ENCODE measurements at places on chromosomes 2 and 18.

DNA sequence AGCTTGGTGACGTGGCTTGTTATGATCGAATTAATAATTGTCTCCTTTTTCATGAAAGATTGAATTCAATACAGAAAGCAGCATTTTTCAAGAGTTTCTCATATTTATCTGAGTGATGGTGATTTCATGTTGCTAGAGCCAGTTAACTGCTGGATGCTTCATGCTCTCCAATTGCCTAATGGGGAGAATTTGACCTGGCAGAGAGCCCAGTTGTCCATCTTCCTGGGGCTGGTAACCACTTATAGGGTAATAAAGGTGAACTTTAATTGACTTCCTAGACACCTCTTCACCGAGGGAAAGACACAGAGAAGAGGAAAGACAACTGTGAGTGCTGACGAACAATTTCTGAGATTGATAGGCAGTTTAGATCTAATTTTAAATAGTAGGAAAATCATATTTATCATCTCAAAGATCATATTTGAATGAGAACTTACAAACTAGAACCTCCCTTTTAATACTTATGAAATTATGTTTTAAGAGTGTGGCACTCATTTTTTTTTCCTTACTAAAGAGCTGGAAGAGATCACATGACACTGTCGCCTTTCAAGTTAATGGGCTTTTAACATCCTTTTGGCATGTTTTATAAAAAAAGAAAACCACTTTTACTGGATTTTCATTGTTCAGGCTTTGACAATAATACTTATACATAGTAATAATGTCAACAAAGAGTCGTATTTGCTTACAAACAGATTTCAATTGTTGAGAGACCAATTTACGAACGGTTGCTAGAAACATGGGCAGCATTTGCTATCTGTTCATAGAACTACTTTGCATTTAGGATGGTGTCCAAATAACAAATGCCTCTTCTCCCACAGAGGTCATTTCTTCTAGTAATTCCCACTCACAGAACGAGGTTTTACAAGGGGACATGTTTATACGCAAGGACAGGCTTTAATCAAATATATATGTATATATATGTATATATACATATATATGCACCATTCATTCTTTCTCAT is 153.3 kb downstream of the RAPGEF4 start:
- DNase-seq: no peak

DNA sequence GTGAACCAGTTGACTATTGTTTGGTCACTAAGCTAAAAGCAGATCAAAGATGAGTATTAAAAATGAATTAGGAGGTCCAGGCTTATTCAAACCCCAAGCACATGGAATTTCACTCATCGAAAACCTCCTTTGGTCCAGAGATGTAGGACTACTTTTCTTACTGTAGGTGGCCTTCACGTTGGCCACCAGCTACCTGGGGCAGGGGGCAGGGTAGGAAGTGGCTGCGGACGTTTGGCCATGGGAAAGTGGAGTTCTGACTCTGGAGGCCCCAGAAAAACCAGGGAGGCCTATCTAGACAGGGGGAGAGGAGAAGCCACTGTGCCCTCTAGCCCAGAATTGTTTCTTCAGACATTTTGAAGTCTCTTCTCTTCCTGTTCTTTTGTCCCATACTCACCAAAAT is 31.8 kb upstream of the CABLES1 start:
- DNase-seq: no peak

DNA sequence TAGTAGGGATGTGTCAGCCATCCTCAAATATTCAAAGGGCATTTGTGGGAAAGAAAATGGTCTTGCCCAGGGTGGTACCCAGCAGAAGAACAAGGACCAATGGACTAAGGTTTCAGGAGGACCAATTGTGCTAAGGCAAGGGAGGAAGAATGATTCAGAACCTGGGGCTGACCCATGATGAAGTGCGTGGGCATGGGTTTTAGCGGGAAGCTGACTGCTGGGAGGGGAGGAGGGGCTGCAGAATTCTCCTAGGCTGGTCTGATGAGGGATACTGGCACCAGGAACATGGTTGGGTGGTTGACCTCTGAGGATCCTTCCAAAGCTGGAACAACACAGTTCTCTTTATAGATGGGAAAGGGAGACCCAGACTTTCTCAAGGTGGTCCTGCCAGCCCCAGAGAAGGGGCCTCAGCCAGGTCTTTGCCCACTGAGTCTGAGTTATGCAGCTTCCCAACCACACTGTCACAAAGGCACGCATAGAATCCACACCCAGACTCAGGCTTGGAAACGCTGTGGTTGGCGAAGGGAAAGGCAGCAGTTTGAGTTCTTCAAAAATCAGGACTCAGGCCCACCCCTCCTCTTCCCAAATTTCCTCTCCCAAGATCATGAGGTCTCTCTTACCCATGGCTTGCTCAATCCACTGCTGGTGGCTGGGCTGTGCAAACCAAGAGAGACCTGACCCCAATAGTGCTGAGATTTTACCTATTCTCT is 37.3 kb downstream of the MARCO start:
- no peak for DNase-seq

DNA sequence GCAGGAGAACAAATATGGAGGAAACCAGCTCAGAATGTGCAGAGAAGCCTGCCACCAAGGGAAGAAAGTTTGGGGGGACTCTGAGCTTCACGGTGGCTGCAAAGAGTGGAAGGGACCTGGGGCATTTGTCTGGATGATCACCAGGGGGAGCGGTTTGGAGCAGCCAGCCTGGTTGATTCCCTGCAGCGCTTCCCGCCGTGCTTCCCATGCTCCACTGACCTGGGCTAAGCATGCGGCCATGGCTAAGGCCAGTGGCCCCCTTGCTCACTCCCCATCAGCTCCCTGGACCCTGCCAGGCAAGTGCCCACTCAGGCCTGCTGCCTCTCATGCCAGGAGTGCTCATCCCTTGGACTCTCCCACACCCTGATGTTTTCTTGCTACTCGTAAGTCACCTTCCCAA is 27.0 kb downstream of the NTSR2 start:
- DNase-seq: no peak

DNA sequence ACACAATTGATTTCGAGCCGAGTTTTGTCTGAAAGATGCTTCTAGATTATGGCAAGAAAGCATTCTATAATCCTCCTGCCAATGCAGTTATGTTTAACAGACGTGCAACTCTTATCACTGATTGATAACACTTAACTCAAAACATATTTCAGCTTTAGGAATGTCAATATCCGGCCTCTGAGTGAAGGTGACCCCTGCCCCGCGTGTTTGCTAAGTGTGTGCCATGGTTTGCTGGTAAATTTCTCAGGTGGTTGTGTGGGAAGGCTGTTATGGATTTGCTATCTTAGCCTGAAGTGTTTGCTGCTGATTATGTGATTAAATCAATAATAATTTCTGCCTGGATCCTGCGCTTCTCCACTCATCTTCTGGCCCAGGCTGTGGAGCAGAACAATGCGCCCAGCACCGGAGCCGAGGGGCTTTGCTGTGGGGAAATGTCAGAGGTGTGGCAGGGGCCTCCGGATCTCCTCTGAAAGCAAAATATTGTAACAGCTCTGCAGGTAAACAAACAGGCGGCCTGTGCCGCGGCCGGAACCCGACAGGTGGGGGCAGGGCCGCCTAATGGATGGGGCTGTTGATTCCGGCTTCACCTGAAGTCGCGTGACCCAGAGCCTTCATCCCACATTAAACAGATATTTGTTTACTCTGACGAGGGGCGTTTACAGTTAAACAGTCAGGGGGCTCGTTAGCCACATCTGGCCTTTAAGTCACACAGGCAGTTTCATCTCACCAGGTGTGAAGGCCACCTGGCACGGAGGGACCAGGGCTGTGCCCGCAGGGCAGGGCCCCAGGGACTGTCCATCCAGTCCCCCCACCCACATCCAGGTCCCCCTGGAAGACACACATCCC is 210.7 kb upstream of the SALL3 start:
- DNase-seq: no peak

DNA sequence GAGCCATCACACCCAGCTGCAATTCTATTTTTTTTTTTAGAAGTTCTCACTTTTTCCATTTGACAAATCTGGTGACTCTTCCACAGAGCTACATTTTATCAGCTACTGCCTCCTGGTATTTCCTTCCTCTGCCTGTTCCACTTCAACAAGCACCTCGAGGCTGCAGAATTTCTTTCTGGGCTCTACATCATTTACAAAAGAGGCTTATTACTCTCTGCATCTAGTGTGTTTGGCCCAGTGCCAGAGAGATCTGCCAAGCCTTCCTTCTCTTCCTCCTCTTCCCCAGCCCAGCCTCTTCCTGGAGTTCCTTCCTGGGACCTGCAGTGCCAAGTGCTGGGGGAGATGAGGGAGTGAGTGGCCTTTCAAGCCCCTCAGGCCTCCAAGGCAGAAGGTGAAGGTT is 119.6 kb upstream of the ITGA6 start:
- DNase-seq: no peak

DNA sequence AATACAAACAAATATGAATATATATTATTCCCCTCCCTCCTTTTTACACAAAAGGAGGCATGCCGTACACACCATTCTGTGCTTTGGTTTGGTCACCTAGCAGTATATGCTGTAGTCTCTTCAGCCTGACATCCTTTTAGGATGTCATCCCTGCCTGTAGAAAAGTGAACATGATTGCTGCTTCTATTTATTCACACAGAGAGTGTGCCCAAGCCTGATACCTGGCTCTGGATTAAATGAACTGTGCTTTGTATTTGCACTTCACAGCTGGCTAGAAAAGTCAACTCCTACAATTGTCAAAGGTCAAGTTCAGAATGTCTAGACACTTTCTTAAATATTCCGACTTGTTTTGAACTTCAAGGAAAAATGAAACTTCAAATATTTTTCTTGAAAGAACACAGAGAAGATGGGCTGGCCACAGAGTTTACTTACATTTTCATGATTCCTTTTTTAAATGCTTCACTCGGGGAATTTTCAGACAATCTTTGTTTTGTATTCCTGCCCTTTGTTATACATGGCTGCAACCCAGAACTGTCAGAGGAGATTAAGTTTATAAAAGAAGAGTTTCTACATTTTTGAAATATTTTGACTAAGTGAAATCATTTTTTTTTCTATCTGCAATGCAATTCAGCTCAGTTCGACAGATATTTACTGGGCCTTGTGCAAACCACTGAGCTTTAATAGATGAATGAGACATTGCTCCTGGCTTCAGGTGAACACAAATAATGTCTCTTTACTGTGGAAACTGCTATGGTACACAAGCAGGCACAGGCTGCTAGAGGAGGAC is 33.5 kb downstream of the DAPL1 start:
- no peak for DNase-seq

- no peak for DNase-seq
Observed at GRCh38 chr2:111905990-111906735, 7.8 kb downstream of the MERTK start.

DNA sequence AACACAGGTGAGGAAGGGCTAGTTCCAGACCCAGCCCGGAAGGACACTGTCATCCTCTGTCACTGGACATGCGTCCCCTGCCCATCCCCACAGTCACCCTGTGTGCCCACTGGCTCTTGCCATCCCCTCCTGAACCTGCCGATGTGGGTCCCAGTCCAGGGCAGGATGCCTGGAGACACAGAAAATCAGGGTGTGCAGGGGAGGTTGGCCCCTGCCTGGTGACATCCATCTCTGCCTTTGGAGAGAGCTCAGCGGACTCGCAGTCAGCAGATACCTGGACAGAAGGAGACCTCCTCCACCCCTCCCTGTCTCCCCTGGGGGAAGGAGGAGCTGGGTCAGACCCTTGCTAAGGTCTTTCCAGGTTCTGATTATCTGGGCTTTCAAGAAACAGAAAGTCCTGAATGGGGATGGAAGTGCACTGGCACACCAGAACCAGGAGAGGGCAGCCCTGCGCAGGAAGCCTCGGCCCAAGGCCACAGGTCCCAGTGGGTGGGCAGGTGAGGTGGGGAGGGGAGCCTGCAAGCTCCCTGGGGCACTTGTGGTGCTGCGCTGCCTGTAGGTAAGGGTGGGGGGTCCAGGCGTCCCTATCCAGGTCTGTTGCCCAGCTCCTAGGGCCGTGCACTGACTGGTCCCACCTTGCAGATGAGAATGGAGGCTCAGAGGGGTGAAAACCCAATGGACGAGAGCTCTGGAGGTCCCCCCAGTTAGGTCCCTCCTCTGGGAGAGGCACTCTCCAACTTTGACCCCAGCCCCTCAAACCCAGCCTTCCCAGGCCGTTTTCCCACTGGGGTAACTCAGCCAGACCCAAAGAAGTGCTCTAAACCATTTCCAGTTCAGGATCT is 9.7 kb upstream of the OTOS start:
- DNase-seq: no peak

DNA sequence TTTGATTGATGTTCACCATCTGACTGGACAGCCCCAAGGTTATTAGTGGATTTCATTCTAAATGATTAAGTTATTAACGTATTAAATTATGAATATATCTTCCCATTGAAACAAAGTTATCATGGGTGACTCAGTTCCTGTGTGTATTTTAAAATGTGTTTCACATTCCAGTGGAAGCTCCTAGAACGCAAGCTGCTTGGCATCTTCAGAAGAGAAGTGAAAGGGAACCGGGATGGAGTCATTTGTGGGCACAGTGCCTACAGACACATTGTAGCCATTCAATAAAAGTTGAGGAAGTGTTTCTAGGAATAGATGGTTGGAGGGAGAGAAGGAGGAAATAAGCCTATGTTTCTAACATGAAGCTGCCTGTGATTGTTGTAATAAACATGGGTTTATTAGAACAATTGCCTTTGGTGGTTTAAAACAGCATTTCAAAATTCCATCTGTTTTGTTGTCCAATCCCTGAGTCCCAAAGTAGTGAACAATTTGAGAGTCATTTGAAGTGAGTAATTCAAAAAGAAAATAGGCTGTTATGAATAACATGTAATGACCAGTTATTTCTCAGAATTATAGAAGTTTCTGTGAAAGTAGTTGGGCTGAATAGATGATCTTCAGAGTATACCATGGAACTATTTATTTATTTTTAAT is 143.5 kb downstream of the PKP4 start:
- no peak for DNase-seq

DNA sequence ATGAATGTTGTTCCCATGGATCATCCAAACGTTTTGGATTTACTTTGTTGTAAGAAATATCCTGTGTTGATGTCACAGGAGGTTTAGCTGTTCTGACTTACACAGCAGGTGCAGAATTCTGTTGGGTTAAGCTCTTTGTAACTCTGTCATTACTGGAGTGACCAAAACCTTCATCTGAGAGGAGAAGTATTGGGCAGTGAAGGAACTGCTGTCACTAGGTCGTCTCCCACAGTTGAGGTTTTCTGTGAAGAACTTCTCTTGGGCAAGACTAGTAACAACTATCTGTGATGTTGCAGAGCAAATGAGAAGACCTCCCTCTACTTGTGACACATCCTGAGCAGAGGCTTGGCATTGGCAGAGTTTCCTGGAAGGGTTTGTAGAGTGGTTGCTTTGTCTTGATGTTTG is 2.9 kb downstream of the SPTBN1 start:
- DNase-seq: no peak

DNA sequence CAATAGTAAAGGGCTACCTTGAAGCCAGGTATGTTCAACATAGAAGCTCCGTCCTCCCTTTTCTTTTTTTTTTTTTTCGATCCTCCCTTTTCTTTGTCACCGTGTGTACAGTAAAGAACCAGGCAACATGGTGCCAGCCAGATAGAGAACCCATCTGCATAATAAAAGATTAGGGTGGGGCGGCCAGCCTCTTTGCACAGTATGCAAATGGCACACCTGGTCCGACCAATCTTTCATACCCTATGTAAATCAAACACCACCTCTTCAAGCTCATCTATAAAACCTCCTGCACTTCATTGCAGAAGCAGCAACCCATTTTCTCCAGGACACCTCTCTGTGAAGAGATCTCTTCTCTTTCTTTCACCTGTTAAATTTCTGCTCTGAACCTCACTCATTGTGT is 7.3 kb upstream of the WDR33 start:
- no peak for DNase-seq

- DNase-seq: no peak
Observed at GRCh38 chr2:27322301-27322765, 564 bp downstream of the MPV17 start.
